ENCODE measurements at places on chromosomes 5 and 9. TPM values are rescaled to one million over a fixed set of nuclear protein-coding genes. Genes with fewer than 3 reads are reported as not detected.

The FGD3 gene
- total RNA-seq, result 0.76 TPM

- H3K4me3 ChIP-seq, result no peak overlapping the region
- H3K36me3 ChIP-seq, result no peaks in the 10 kb centered on the region
- H3K4me1 ChIP-seq, result no peaks in the 10 kb centered on the region
- peaks cover 2% of the 10 kb centered on the region for H3K27me3 ChIP-seq
These were observed 228.2 kb downstream of the GRIA1 start for GRCh38 chr5:153718713-153719112.

DNA sequence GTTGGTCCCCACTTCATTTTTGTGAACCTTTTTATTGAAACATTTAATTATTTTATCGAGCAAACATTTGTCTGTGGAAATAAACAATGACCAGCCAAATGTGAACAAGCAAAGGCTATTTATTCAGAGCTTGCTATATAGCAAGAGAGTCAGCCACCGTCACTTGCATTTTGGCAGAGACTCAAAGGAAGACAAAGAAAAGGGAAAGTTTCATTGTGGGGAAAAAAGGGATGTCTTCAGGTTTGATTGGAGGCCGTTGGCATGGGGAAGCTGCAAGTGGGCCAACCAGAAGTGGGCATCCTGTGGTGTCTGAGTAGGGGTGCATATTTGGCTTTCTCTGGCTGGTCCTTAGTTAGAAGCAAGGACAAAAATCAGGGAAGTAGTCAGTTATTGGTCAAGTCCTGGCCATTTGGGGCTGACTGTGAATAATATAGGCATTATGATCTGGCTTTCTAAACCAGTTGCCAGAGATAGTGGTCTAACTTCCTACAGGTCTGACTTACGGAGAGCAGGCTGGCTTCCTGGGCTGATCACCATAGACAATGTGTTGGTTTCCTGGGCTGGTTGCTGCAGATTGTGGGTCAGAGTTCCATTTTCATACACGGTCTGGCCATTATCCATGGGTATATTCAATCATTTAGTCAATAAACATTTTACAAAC is 16.6 kb downstream of the ENC1 start:
- H3K4me3 ChIP-seq, result no peak overlapping the region
- no peak overlapping the region for H3K27ac ChIP-seq
- no peaks in the 10 kb centered on the region for H3K4me1 ChIP-seq

DNA sequence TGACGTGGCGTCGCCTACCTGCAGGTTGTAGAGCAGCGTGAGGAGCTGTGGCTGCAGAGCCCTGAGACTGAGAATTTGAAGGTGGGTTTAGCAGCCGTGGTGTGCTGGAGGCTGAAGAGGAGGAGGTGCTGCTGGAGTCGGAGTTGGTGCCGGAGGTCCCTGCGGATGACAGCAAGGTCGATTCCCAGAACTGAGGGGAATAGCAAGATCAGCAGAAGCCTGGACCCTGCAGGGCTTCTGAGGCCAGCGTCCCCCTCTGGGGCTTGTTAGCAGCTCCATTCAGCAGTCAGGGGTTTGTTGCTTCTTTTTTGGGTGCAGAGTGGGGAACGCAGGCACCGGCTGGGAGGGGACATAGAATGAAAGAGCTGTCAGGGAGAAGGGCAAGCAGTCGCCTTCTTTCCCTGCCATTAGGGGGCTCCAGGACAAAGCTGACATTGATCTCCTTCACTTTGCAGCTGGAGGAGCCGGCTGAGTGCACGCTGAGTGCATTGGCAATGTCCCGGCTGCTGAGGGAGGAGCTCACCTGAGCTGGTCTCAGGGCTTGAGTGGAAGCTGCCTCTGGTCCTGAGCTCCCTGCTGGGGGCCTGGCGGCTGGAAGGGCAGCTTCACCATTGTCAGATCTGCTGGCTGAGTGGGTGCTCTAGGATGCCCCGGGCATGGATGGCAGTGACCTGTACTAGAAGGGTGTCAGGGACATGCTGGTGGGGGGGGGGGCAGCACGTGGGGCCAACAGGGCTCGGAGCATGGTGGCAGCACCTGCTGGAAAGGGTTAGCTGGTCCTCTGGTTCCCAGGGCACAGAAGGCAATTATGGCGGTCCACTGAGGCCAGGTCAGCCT is 20.8 kb downstream of the OBP2B start:
- H3K27ac ChIP-seq, result no peak overlapping the region
- H3K4me1 ChIP-seq, result peaks cover 15% of the 10 kb centered on the region
- H3K4me3 ChIP-seq, result no peak overlapping the region
- H3K27me3 ChIP-seq, result peaks cover 18% of the 10 kb centered on the region
- DNase-seq, result peak; percentile 38

GRCh38 chr5:168254013-168254693 is 37.3 kb upstream of the WWC1 start:
- no peak overlapping the region for H3K27ac ChIP-seq
- H3K4me3 ChIP-seq, result no peak overlapping the region
- H3K4me1 ChIP-seq, result no peaks in the 10 kb centered on the region
- no peaks in the 10 kb centered on the region for H3K36me3 ChIP-seq
- H3K27me3 ChIP-seq, result peaks cover 11% of the 10 kb centered on the region

DNA sequence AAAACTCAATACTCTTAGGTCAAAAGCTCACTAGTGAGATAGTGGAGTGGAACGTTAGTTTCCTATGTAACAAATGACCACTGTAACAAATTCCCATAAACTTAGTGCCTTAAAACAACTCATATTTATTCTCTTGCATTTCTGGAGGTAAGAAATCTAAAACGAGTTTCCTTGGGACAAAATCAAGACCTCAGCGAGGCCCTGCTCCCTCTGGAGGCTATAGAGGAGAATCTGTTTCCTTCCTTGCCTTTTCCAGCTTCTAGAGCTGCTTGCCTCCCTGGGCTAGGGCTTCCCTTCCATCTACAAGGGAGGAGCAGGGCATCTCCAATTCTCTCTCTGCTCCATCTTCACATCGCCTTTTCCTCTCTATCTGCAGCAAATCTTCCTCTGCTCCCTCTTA is 32.0 kb downstream of the SEMA5A start:
- no peaks in the 10 kb centered on the region for H3K36me3 ChIP-seq
- no peak overlapping the region for H3K4me3 ChIP-seq
- no peak overlapping the region for H3K27ac ChIP-seq
- H3K27me3 ChIP-seq, result no peaks in the 10 kb centered on the region
- no peak for DNase-seq

GRCh38 chr9:111467778-111468367 is 16.3 kb downstream of the ECPAS start:
- no peak overlapping the region for H3K4me3 ChIP-seq
- H3K27me3 ChIP-seq, result no peaks in the 10 kb centered on the region
- peaks cover 25% of the 10 kb centered on the region for H3K36me3 ChIP-seq
- H3K27ac ChIP-seq, result no peak overlapping the region

- no peaks in the 10 kb centered on the region for H3K36me3 ChIP-seq
- DNase-seq, result no peak
- no peaks in the 10 kb centered on the region for H3K27me3 ChIP-seq
- no peak overlapping the region for H3K4me3 ChIP-seq
These were observed 68.1 kb downstream of the CRB2 start for GRCh38 chr9:123424131-123424530.

Data from K562 (cell line).